ENCODE measurements at places on chromosomes 5 and 9. TPM values are rescaled to one million over a fixed set of nuclear protein-coding genes. Genes with fewer than 3 reads are reported as not detected.
A peak's percentile ranks its signal among the peaks of the same experiment; 100 is the strongest.

The IL5 gene
- total RNA-seq: not detected

- peak overlapping the region; percentile 99 for H3K27ac ChIP-seq
- peak overlapping the region; percentile 76 for H3K4me3 ChIP-seq
- H3K27me3 ChIP-seq: no peaks in the 10 kb centered on the region
- peak; percentile 69 for DNase-seq
Observed at GRCh38 chr9:130128733-130129431, 43.3 kb upstream of the NCS1 start.

DNA sequence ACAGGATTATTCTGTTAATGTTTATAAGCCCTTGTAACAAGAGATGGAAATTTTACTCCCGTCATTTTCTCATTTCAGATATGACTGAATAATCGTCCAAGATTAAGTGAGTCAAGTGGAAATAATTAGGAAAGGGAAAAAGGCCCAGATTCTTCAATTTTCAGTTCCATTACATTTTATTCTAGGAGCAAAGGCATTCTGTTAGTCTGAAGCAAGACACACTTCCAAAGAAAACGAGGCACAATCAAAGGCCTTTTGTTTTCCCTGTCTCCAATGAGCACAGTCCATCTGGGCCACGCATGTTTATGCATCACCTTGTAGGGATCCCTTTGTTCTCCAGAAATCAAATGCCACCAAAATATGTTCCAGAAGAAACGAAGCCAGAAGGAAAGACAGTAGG, 382.9 kb upstream of the RFX3 start:
- H3K27ac ChIP-seq: no peak overlapping the region
- no peak for DNase-seq
- peaks cover 5% of the 10 kb centered on the region for H3K27me3 ChIP-seq

GRCh38 chr5:135715267-135716055, 119.0 kb upstream of the SLC25A48 start:
- no peak overlapping the region for H3K27ac ChIP-seq
- H3K27me3 ChIP-seq: no peaks in the 10 kb centered on the region
- no peak overlapping the region for H3K4me3 ChIP-seq
- H3K4me1 ChIP-seq: no peaks in the 10 kb centered on the region
- no peaks in the 10 kb centered on the region for H3K36me3 ChIP-seq
- DNase-seq: no peak

The CAPSL gene
- 0.68 TPM for total RNA-seq

GRCh38 chr5:81226949-81227348, 6.2 kb upstream of the CKMT2 start:
- no peaks in the 10 kb centered on the region for H3K27me3 ChIP-seq
- no peaks in the 10 kb centered on the region for H3K36me3 ChIP-seq

The TRPM3 gene
- not detected for total RNA-seq

DNA sequence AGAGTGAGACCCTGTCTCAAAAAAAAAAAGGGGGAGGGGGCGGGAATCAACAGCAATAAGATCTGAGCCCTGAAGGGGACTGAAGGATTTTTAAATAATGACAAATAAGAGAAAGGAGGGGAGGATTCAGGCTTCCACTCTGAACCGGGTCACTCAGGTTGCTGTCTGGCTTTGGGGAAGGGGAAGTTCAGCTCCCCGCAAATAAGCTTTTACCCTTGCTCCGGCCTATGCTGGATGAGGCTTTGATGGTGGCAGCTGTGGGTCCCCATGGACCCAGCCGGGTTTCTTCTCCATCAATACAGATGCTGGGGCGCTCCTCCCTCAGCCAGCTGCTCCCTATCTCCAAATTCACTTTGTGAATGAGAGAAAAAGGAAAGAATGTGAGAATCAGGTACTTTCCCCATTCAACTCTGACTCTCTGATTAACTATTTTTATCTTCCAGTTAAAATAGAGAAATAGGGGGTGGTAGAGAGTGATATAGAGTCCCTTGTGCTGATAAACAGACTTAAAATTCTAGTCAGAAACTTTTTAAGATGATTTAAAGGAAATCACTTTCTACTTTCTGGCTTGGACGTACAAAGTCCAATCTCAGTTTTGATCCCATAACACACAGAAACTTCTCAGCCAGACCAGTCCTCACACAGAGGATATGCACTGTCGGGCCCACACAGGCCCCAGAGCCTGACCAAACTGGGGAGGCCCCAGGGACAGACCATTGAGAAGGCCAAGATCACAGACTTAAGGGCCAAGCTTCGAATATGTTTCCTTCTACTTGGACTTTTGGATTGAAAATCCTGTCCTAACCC, 39.6 kb downstream of the C5orf15 start:
- no peak for DNase-seq
- H3K36me3 ChIP-seq: no peaks in the 10 kb centered on the region
- H3K4me3 ChIP-seq: peak overlapping the region; percentile 69
- H3K27me3 ChIP-seq: no peaks in the 10 kb centered on the region
- H3K4me1 ChIP-seq: peaks cover 64% of the 10 kb centered on the region

The IFNK gene
- not detected for total RNA-seq

DNA sequence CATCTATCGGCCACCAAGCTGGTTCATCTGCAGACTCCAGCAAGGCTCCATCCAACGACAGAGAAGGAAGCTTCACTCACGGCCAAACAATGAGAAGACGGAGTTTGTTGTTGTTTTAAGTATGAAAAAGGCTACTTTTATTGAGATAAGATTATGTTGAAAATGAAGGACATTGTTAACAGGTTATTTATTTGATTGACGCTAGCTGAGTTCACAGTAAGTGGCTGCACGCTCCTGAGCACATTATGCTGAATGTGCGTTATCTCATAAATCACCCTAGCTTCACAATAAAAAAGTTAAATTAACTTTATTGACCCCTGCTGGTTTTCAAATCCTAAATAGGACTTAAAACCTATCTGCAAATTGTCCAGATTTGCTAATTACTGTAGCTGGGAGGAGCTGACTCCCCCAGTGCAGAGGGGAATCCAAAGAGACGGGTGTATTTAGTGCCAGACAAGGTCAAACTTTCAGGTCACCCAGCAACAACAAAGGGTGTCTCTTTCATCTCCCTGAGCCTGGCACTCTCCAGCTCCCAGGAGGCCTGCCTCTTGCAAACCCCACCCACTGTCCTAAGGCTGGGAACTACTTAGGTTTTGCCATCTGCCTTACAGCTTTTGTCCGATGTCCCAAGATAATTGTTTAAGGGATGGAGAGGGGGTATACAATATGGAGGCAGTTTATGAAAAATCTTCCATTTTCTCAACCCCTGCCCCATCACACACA, 129.2 kb downstream of the ZDHHC21 start:
- no peaks in the 10 kb centered on the region for H3K36me3 ChIP-seq
- no peak overlapping the region for H3K4me3 ChIP-seq
- H3K4me1 ChIP-seq: peaks cover 8% of the 10 kb centered on the region
- peaks cover 8% of the 10 kb centered on the region for H3K27me3 ChIP-seq
- no peak for DNase-seq
- H3K27ac ChIP-seq: no peak overlapping the region

- peak overlapping the region; percentile 63 for H3K27ac ChIP-seq
- peaks cover 34% of the 10 kb centered on the region for H3K4me1 ChIP-seq
- DNase-seq: no peak
Observed at GRCh38 chr9:124857533-124858162, 4.1 kb downstream of the RPL35 start.

DNA sequence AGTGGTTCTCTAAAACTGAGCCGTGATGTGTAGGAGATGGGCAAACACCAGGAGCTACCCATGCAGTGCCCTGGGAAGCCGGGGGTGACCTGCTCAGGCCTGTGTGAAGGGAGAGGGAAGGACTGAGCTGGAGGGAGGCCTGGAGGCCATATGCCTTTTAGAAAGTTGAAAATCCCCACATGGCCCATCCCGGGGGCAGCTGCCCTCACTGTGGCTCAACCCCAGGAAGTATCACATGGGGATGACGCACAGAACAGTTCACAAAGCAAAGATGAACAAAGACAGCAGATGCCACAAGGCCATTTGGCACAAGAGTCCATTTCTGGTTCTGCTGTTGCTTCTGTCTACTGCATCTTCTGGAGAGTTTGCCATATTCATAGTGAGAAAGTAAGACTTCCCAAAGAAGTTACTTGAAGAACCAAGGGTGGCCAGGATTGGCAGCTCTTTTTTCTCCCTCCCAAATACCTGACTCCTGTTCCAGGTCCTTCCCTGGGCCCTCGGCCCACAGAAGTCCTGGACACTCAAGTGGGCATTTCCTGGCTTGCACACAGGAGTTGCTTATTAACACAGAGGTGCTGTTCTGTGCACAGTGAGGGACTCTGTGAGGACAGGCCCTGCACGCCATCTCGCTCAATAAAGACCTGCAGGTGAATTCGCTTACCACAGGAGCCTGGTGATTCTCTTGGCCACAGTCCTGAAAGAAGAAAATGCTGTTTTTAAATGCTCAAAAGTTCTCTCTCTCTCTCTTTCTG, 25.1 kb downstream of the ACSL6 start:
- no peaks in the 10 kb centered on the region for H3K36me3 ChIP-seq
- peaks cover 10% of the 10 kb centered on the region for H3K4me1 ChIP-seq
- H3K27me3 ChIP-seq: no peaks in the 10 kb centered on the region
- DNase-seq: no peak

GRCh38 chr9:114383521-114384231, 4.1 kb downstream of the AKNA start:
- H3K4me1 ChIP-seq: peaks cover 53% of the 10 kb centered on the region
- H3K27ac ChIP-seq: peak overlapping the region; percentile 99
- H3K36me3 ChIP-seq: peaks cover 89% of the 10 kb centered on the region
- H3K27me3 ChIP-seq: peaks cover 3% of the 10 kb centered on the region
- peak overlapping the region; percentile 98 for H3K4me3 ChIP-seq

The FNIP1 gene
- total RNA-seq: 14.9 TPM

The PAEP gene
- not detected for total RNA-seq

Measured in activated naive CD8-positive, alpha-beta T cell treated with anti-CD3 and anti-CD28 coated beads for 36 hours (primary cell).